Inflammatory macrophage treated with lipopolysaccharide for 4 hours (primary cell): ENCODE measurements at places on chromosomes 2 and 18.

- DNase-seq, result peak; percentile 60
Observed at GRCh38 chr2:151886241-151886640, 58.0 kb upstream of the ARL5A start.

DNA sequence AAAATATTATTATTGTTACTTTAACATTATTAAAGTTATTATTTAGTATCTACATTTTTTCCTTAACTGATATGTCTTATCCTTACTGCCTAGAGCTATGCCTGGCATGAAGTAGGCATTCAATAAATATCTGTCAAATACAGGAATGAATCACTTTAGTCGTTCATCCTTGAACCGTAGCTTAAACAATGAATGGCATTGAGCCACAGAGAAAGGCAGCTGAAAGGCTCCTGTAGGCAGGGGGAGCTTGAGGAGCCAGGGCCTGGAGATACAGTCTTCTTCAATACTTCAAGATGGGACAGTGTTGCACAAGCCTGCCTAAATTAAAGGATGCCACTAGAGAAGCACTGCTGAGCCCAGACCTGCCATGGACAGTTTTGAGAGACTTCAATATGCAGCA lies 22.5 kb downstream of the CYRIA start:
- DNase-seq, result no peak

GRCh38 chr18:23650968-23651927 lies 11.5 kb downstream of the ANKRD29 start:
- no peak for DNase-seq

DNA sequence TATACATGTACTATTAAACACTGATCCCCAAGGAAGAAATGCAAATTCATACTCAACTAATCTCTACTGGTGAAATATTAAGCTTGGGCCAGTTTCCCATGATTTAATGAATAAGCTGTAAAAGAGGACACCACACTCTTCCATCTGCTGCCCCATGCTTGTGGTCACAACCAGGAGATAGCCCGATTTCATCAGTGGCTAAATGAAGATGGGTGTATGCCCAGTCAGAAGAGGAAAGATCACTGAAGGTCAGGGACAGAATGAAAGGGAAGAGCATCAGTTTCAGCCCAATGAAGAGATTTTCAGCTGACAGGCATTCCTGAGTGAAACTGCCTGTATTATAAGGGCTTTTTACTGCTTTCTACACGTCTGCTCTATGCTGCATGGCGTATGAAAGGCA lies 103.5 kb downstream of the KCNS3 start:
- no peak for DNase-seq

DNA sequence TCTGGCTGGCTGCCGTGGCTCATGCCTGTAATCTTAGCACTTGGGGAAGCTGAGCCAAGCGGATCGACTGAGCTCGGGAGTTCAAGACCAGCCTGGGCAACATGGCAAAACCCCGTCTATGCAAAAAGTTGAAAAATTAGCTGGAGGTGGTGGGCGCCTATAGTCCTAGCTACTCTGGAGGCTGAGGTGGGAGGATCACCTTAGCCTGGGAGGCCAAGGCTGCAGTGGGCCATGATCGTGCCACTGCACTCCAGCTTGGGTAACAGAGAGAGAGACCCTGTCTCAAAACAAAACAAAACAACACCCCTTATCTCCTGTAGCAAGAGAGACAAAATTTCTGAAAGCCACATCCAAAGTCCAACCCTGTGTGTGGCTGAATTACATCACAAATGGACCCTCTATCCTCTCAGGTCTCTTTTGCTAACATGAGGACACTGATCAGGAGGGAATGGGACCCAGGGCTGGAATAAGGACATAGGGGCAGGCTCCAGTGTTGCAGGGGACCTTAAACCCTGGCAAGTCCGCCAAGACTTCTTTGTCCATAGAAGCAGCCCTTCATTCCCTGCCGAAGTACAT lies 64.8 kb downstream of the PSMG2 start:
- no peak for DNase-seq

DNA sequence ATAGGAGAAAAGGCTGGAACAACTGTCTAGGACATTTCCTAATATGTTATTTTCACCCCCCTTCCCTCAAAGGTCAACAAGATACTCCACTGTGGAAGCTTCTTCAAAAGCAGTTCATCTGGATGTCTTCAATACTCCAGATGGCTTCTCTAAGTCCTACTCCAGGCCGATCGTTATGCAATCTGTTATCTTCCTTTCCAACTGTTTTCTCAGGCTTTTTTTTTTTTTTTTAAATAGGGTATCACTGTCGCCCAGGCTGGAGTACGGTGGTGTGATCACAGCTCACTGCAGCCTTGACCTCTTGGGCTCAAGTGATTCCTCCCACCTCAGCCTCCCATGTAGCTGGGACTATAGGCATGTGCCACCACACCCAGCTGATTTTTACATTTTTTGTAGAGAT lies 26.3 kb downstream of the ATP8B1 start:
- DNase-seq, result no peak

GRCh38 chr2:26883956-26884355 lies 36.0 kb downstream of the DPYSL5 start:
- DNase-seq, result no peak

- DNase-seq, result no peak
Observed at GRCh38 chr2:222993920-222994650, 57.9 kb upstream of the KCNE4 start.

DNA sequence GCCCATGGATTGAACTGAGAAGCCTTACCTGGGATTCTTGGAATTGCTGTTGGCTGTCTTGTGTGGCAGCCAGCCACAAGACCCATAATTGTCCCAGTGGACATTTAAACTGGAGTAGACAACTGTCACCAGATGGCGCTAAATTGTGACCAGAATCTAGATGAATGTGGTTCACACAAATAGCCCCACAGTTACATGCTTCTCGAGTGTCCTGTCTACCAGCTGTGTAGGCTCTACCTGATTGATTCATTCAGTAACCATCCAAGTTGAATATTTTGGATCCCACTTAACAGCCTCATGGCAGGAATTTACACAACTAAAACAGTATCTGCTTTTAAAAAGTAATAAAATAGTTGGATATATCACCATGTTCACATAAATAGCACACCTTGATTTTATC lies 73.2 kb downstream of the MAP4K4 start:
- DNase-seq, result peak; percentile 66

- no peak for DNase-seq
Observed at GRCh38 chr18:68035774-68036522, 519.4 kb upstream of the DSEL start.

GRCh38 chr2:185291035-185291647 lies 447.5 kb upstream of the FSIP2 start:
- DNase-seq, result peak; percentile 20

DNA sequence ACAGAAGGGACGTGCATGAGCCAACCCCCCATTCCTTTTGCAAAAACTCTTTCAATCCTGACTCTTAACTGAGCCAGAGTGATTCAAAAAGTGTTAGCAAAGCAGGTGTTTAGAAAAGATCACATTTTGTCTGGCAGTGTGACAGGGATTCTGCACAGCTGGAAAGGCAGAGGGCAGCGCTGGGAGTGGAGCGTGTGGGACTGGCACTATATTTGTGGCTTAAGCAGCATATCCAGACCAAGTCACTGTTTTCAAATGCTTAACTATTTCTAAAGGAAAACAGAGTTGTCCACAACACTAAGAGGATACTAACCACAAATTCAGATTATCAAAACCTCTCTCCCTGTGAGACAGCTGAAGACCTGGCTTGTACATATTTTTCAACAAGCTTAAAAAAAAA lies 19.0 kb downstream of the CABYR start:
- DNase-seq, result no peak

GRCh38 chr2:134668821-134669220 lies 50.0 kb downstream of the TMEM163 start:
- DNase-seq, result no peak
